HCT116 (cell line): ENCODE measurements at places on chromosomes 12 and 14. TPM values are rescaled to one million over a fixed set of nuclear protein-coding genes. Genes with fewer than 3 reads are reported as not detected.

GRCh38 chr12:127819056-127819455, 447.9 kb upstream of the TMEM132C start:
- no peak overlapping the region for H3K4me3 ChIP-seq
- no peaks in the 10 kb centered on the region for H3K4me1 ChIP-seq
- H3K27ac ChIP-seq, result no peak overlapping the region
- no peaks in the 10 kb centered on the region for H3K27me3 ChIP-seq
- DNase-seq, result no peak
- no peaks in the 10 kb centered on the region for H3K36me3 ChIP-seq

GRCh38 chr14:61472011-61472672, 150.8 kb downstream of the PRKCH start:
- H3K4me1 ChIP-seq, result peaks cover 20% of the 10 kb centered on the region
- H3K4me3 ChIP-seq, result no peak overlapping the region
- H3K27me3 ChIP-seq, result no peaks in the 10 kb centered on the region
- H3K27ac ChIP-seq, result no peak overlapping the region

DNA sequence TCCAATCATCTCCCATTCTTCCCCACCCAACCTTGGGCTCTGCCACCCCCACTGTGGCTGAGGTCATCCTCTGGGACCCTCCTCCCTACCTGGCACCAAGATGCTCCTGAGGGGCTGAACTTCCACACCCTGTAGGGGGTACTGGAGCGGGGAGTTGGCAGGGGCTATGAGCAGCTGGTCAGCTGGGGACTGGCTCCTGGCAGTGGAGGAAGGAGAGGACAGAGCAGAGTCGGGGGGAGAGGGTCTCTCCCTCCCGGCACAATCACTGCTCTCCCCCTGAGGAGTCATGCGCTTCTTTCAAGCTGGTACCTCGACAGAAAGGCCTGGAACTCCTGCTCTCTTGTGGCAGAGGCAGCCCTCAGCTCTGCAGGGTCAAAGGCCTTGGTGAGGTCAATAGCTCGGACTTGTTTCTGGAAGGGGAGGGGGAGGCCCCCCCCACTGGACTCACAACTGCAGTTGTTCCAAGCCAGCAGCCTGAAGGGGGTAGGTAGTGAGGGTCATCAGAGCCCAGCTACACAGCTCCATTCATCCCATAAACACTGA, 2.0 kb downstream of the B4GALNT1 start:
- no peak for DNase-seq
- peaks cover 14% of the 10 kb centered on the region; the same call in 1 of the 2 replicates for H3K36me3 ChIP-seq
- peaks cover 12% of the 10 kb centered on the region for H3K4me1 ChIP-seq
- H3K27me3 ChIP-seq, result no peaks in the 10 kb centered on the region
- no peak overlapping the region for H3K27ac ChIP-seq

The KLHL33 gene
- total RNA-seq, result 0.05 TPM

GRCh38 chr12:88432531-88433490, 147.5 kb downstream of the KITLG start:
- no peaks in the 10 kb centered on the region for H3K27me3 ChIP-seq
- H3K27ac ChIP-seq, result no peak overlapping the region
- H3K4me1 ChIP-seq, result no peaks in the 10 kb centered on the region
- no peaks in the 10 kb centered on the region for H3K36me3 ChIP-seq
- no peak for DNase-seq

- no peaks in the 10 kb centered on the region for H3K36me3 ChIP-seq
- no peak for DNase-seq
These were observed 18.8 kb upstream of the STRAP start for GRCh38 chr12:15863372-15863771.

DNA sequence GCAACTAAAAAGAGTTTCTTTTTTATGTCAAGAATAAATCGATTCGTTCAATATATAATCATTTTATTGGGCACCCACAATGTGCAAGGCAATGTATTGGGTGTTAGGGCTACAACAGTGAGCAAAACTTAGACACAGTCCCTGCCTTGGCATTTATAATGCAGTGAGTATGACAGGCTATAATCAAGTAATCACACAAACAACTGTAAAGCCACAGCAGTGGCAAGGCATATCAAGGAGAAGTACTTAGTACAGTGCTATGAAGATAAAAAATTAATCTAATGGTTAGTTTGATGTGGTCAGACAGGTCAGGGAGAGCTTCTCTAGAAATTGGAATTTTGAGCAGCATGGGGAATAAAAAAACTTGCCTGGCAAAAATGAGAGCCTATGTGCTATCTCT, 39.5 kb upstream of the OTOGL start:
- H3K27me3 ChIP-seq, result no peaks in the 10 kb centered on the region
- H3K4me1 ChIP-seq, result no peaks in the 10 kb centered on the region
- H3K4me3 ChIP-seq, result no peak overlapping the region
- no peaks in the 10 kb centered on the region for H3K36me3 ChIP-seq
- H3K27ac ChIP-seq, result no peak overlapping the region

- H3K27ac ChIP-seq, result no peak overlapping the region
- no peaks in the 10 kb centered on the region for H3K27me3 ChIP-seq
- no peaks in the 10 kb centered on the region for H3K4me1 ChIP-seq
These were observed 22.7 kb upstream of the ABCD4 start for GRCh38 chr14:74325446-74325845.

- DNase-seq, result no peak
- H3K4me1 ChIP-seq, result no peaks in the 10 kb centered on the region
- H3K27ac ChIP-seq, result no peak overlapping the region
- no peaks in the 10 kb centered on the region for H3K27me3 ChIP-seq
These were observed 25.6 kb upstream of the CHPT1 start for GRCh38 chr12:101671833-101672232.

- no peaks in the 10 kb centered on the region for H3K27me3 ChIP-seq
- H3K4me3 ChIP-seq, result no peak overlapping the region
- H3K36me3 ChIP-seq, result no peaks in the 10 kb centered on the region
- H3K4me1 ChIP-seq, result peaks cover 19% of the 10 kb centered on the region
- no peak for DNase-seq
These were observed 150.1 kb downstream of the PRKCH start for GRCh38 chr14:61471297-61472005.

The FSCB gene
- total RNA-seq, result not detected

The BATF gene
- total RNA-seq, result 0.69 TPM

The NTS gene
- total RNA-seq, result not detected

The UBE2N gene
- total RNA-seq, result 140 TPM

The KRT73 gene
- total RNA-seq, result not detected

GRCh38 chr14:80313806-80314205, 102.5 kb upstream of the DIO2 start:
- H3K27ac ChIP-seq, result no peak overlapping the region

The INHBC gene
- 0.20 TPM for total RNA-seq

GRCh38 chr14:104335611-104336010, 197.2 kb downstream of the KIF26A start:
- no peak for DNase-seq
- H3K4me3 ChIP-seq, result no peak overlapping the region
- H3K4me1 ChIP-seq, result no peaks in the 10 kb centered on the region
- H3K27me3 ChIP-seq, result no peaks in the 10 kb centered on the region; the same call in 1 of the 2 replicates
- no peaks in the 10 kb centered on the region for H3K36me3 ChIP-seq
